Stimulated activated CD4-positive, alpha-beta T cell treated with anti-CD3 and anti-CD28 coated beads, Interleukin-2, amount 100 ng/mL, for 24 hours (primary cell): ENCODE measurements at places on chromosomes 3 and 15.

GRCh38 chr3:41792806-41793205, 169.1 kb downstream of the ULK4 start:
- no peak for DNase-seq

DNA sequence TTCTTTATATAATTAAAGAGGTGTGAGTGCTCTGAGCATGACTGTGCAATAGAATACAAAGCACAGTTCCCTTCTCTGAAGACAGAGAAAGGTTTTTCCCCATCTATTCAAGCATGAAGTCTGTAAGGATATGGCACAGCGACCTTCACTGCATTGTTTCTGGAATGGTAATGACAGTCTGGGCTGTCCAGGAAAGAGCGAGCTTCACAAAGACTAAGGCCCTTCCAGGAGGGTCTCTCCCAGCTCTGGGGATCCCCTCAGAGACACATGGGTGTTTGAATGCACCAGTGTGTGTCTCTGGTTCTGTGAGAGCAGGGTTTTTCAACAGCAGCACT, 179.9 kb upstream of the NR2E3 start:
- no peak for DNase-seq

DNA sequence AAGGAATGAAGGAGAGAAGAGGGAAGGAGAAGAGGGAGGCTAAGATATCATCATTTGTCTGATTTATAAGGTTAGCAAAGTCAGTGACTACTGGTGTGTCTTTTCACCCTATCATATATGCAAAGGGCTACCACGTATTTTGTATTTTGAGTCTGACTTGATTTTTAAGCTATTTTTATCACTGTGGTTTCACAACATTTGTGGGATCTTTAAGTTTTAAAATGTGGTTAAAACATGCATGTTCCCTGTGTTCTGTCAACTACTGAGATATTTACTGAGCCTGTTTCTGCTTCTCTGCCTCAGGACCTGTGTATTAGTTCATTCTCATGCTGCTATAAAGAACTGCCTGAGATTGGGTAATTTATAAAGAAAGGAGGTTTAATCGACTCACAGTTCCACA, 22.5 kb upstream of the SPTSSB start:
- no peak for DNase-seq

DNA sequence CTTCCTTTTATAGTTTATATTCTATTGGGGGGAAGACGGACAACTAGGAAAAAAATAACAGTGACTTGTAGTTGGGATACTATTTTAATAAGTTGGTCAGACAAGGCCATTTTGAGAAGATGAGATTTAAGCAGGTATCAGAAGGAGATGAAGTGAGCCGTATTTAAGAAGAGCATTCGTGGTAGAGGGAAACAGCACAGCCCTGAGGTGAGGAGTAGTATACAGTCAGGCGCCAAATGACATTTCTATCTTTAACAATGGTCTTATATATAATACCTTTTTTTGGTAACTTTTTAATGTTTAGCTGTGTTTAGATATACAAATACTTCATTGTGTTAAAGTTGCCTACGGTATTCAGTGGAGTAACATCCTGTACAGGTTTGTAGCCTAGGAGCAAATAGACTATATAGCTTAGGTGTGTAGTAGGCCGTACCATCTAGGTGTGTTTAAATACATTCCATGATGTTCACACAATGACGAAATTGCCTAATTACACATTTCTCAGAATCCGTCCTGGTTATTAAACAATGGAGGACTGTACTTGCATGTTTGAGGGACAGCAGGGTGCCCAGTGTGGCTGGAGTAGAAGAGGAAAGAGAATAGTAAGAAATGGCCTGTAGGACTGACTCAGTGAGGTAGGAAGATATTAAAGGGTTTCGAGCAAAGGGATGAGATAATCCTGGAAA, 1.6 kb downstream of the NKTR start:
- no peak for DNase-seq

DNA sequence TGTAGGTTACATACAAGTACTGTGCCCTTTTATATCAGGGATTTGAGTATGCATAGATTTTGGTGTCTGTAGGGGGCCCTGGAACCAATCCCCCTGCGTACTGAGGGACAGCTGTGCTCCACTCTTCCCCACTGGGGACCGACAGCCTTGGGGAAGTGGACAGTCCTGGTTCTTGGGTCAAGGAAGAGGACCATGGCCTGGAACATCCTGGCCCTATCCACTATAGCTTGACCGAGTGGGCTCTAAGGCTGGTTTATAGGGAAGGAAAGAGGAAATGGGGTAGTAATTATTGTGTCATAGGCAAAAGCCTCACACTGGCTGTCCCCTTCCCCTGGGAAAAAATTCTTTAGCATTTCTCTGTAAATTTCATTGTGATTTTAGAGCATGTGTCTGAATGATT, 49.5 kb downstream of the CRTC3 start:
- no peak for DNase-seq

DNA sequence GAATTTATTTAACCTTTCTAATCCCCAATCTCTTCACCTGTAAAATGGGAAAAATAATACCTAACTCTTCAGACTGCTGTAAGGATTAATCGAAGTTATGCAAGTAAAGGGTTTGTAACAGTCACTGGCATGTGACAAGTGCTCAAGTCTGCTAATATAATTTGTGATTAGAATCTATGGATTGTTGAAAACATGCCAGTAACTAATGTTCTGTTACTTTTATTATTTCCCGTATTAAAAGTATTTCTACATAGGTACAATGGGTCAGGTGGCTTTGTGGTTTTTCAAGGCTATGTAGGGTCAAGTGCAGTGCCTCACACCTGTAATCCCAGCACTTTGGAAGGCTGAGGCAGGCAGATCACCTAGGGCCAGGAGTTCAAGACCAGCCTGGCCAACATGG, 29.4 kb downstream of the ULK4 start:
- DNase-seq, result no peak

DNA sequence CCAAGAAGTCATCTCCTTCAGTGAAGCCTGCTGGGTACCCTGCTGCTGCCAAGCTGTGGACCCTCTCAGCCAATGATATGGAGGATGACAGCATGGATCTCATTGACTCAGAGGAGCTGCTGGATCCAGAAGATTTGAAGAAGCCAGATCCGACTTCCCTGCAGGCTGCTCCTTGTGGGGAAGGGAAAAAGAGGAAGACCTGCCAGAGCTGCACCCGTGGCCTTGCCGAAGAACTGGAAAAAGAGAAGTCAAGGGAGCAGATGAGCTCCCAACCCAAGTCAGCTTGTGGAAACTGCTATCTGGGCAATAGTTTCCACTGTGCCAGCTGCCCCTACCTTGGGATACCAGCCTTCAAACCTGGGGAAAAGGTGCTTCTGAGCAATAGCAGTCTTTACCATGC, 13.7 kb upstream of the ANP32A start:
- no peak for DNase-seq

- no peak for DNase-seq
Measured at GRCh38 chr15:36361351-36361870, 218.0 kb upstream of the CDIN1 start.

GRCh38 chr3:46500656-46501635, 3.2 kb downstream of the RTP3 start:
- DNase-seq, result no peak
